ENCODE measurements at places on chromosomes 6 and 20.

DNA sequence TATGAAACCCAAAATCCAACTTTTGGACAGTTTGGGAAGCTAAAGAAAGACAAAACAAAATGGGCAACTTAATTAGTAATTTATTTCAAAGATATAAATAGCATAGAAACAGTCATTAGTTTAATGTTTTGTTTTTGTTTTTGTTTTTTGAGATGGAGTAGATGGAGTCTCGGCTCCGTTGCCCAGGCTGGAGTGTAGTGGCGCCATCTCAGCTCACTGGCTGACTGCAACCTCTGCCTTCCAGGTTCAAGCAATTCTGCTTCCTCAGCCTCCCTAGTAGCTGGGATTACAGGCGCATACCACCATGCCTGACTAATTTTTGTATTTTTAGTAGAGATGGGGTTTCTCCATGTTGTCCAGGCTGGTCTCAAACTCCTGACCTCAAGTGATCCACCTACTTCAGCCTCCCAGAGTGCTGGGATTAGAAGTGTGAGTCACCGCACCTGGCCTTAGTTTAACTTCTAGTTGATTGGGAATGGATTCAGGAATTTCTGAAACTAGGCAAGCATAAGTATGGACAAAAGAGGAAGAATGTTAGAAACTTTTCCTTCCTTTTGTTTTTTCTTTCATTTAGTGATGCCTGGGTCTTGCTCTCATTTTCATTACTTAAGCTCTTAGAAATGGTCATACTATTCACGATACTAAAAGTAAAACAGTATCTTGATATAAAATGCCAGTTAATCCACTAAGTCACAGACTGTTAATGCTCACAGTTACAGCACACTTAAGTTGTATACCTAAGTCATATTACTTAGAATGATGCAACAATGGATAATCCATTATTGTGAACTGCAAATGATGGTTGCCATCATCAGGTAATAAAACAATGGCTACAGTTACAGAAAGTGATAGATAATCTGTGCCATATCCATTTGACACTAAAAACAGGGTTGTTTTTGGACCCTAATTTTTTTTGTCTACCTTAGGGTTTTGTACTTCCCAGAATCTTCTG, 8.2 kb downstream of the SENP6 start:
- no peak for DNase-seq

DNA sequence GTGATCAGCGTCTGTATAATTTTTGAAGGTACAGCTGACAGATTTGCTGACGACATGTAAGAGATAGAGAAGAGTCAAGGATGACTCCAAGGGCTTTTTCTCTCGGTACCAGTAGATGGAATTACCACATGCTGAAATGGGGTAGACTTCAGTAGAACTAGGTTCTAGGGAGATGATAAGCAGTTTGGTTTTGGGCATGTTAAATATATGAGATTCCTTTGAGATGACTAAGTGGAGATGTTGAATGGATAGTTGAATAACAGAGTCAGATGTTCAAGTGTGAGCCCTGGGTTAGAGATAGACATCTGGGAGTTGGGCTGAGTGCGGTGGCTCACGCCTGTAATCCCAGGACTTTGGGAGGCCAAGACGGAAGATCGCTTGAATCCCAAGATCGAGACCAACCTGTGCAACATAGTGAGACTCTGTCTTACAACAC, 50.0 kb downstream of the PHF20 start:
- DNase-seq = no peak

GRCh38 chr6:36858407-36858981, 16.1 kb downstream of the PPIL1 start:
- DNase-seq = no peak

- no peak for DNase-seq
Observed at GRCh38 chr6:148375401-148375800, 32.8 kb downstream of the SASH1 start.

Data from stimulated activated CD8-positive, alpha-beta memory T cell treated with anti-CD3 and anti-CD28 coated beads, Interleukin-2, amount 100 ng/mL, for 1 hour (primary cell).